Umbilical cord (tissue), 2 donors: ENCODE measurements at places on chromosomes 12 and 14.

DNA sequence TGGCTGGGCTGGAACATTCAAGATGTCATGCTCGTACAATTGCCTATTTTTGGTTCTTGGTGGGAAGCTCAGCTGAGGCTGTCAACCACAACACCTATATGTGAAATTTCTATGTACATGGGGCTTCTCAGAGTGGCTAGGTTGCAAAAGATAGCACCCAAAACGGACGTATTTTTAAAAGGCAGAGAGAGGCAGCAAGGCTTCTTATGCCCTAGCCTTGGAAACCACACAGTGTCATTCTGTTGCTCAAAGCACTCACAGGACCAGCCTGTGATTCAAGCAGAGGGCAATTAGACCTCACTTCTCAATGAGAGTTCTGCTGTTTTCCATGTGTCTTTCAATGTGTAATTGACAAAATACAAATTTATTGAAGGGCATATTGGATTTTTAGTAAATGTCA is 134.0 kb downstream of the GXYLT1 start:
- DNase-seq, result no peak

DNA sequence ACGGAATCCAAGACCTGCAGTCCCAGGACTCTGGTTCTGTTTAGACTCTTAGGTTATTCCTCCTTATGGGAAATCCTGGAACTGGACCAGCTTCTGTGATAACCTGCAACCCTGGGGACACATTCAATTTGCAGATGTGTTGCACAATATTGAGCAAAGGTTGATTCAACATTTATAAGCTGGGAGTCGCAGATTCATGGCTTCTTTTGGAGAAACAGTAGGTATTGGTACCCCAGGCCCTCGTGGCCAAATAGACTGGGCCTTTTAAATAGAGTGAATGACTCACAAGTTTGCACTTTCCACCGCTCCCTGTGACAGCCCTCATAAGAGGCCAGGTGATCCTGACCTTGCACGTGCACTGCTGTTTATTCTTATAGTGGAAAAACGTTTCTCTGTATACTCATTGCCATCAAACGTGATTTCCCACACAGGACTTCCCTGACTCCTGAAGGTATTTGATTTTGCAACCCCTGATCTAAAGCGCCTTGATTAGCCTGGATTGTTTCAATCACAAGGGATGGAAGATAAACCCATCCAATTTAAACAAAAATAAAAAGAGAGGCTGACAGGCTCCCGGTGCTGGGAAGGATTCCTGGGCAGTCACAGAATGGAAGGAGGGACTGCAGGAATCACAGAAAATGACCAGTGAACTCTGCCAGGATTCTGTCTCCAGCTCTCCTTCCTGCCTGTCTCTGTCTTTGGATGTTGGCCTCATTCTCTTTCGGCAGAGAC is 98.0 kb downstream of the VCPKMT start:
- no peak for DNase-seq

- DNase-seq, result peak; percentile 31
Observed at GRCh38 chr14:74836251-74836960, 39.5 kb downstream of the PROX2 start.

DNA sequence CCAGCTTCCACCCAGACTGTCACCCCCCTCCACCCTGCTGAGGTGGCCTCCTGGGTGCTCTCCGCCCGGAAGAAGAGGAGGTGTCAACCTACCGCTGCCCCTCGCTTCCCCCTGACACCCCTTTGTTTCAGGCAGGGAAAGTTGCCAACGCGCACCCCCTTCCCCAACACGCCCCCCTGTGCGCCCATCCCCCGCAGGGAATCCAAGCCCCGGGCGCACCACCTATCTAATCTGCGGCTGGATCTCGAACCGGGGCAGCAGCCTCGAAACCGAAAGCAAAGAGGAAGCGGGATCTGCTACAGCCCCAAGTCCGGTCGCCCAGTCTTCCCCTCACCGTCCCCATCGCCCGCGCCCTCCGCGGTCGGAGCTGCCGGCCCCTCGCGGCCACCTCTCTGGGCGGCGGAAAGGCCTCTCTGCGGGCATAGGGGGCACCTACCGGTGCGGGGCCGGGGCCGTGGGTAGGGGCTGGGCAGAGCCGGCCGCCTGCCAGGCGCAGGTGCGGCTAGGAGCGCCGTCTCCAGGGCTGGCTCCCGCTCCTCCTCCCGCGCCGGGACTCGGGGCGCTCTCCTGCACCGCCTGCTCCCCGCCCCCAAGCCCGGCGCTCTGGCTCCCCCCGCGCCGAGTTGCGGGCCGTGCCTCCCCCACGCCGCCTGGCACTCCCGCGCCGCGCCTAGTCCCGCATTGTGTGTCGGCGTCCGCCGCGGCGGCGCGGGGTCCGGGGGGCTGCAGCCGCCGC is 18.3 kb upstream of the PLEKHH1 start:
- DNase-seq, result peak; percentile 28

DNA sequence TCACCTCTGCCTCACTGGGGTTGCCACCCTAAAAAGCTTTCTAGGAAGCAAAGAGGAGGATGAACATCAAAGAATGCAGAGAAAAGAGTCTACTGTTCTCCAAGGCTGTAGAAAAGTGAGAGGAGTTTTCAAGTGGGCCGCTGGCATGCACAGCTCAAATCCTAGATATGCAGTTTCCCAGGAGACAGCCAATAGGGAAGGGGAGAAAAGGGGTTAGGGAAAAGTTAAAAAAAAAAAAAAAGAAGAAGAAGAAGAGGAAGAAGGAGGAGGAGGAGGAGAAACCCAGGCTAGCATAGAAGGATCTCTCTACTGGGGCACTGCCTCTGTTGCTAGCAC is 682 bp downstream of the BATF start:
- DNase-seq, result peak; percentile 14

DNA sequence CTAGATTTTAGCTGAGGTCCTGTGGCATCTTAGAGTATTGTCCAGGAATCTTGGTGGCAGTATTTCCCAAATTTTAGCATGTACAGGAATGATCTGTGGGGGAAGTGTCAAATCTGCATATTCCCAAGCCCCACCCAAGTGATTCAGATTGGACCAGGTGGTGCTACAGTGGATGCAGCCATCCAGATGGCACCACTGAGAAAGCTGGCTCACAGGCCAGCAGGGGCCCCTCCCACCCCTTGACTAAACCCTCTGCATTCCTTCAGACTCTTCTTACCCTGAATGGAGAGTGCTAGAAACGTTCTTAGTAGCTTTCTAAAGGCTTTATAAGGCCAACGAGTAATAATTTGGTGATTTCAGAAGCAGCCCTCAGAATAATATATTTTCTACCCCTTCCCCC is 255.2 kb downstream of the NRXN3 start:
- no peak for DNase-seq

DNA sequence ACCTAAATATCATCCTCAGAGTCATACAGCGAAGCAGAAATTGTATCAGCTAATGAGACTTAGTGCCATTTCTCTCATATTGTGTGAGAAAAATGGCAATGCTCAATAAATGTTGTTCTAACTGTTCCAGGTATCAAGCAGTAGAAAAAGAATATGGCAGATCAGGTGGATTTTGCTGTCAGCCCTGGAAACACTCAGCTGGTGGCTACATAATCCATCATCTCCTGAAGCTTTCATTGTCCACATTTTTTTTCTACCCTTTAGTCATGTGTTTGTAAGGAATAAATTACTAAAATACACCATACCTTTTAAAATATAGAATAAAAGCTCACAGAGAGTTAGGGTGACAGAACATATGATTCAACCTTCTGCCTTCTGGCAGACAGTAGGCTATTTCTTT is 840.3 kb downstream of the DIO2 start:
- DNase-seq, result no peak

GRCh38 chr14:22650960-22651521 is 6.9 kb upstream of the OR6J1 start:
- no peak for DNase-seq

DNA sequence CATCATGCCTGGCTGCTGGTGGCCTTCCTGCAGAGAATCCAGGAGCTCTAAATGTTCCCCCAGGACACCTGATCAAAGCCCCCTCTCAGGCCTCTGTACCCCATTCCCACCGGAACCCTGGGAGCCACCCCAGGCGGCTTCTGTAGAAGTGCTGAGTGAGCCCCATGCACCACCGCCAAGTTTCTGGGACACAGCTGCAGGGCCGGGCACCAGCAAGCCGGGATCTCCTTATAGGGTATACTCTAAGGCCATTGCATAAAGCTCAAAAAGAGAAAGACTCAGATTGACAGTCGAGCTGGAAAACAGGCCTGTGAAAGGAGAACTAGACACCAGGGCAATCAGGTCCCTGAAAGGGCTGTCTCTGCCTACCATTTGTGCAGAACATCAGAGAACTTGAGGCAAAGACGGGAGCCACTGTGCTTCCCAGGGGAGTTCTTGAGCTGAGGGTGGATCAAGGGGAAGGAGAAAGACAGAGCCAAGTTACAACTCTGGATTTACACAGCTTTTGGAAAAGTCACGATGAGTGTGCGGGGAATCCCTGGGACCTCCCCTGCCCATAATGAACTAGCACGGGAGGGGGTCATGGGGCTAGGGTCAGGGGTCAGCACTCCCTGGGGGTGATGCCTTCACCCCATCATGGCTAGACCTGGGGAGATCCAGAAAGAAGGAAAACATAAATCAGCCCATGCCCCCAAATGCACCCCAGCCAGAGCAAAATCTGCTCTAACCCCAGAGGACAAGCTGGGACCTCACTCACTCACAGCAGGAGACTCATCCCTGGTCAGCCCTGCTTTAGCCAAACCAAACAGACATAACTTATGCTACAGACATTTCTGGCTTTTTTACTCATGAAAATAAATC is 51.1 kb downstream of the ITPK1 start:
- peak; percentile 77 for DNase-seq

- DNase-seq, result peak; percentile 12
Observed at GRCh38 chr12:26953447-26953846, 15.2 kb downstream of the FGFR1OP2 start.

- DNase-seq, result no peak
Observed at GRCh38 chr12:54388237-54389133, 4.0 kb upstream of the ZNF385A start.

GRCh38 chr14:71566276-71566675 is 366.0 kb upstream of the RGS6 start:
- DNase-seq, result no peak
